ENCODE measurements at places on chromosomes 7 and 10. TPM values are rescaled to one million over a fixed set of nuclear protein-coding genes. Genes with fewer than 3 reads are reported as not detected.

Gene TMEM273
- polyA plus RNA-seq: 6.9 TPM

Gene ADIRF
- not detected for polyA plus RNA-seq

Gene SPDYE2B
- not detected for polyA plus RNA-seq

Gene NUTM2D
- 3.2 TPM for polyA plus RNA-seq

Gene GLUD1
- polyA plus RNA-seq: 63.6 TPM

Gene VAX1
- not detected for polyA plus RNA-seq

Gene OR2F1
- not detected for polyA plus RNA-seq

Gene METTL2B
- polyA plus RNA-seq: 7.5 TPM

Gene TMEM176B
- polyA plus RNA-seq: 30.6 TPM

Gene NACAD
- 0.04 TPM for polyA plus RNA-seq

Gene OR2A12
- not detected for polyA plus RNA-seq

Gene TMEM270
- not detected for polyA plus RNA-seq

Gene GRID1
- not detected for polyA plus RNA-seq

Gene GBX1
- not detected for polyA plus RNA-seq

Gene RNF32
- 0.13 TPM for polyA plus RNA-seq

Gene UBE2D1
- polyA plus RNA-seq: 107 TPM

Gene LIPN
- 8.9 TPM for polyA plus RNA-seq

Gene RBP4
- not detected for polyA plus RNA-seq

Gene UBTD1
- polyA plus RNA-seq: 17.2 TPM

Measured in CD14-positive monocyte (primary cell).